Breast epithelium (tissue), 4 donors: ENCODE measurements at places on chromosomes 2 and 18. TPM values are rescaled to one million over a fixed set of nuclear protein-coding genes. Genes with fewer than 3 reads are reported as not detected.

MAP4K3 gene
- total RNA-seq: 69.8 TPM

COX5B gene
- total RNA-seq: 362 TPM

IL1R2 gene
- total RNA-seq: 9.8 TPM

KCNG2 gene
- 0.32 TPM for total RNA-seq

WDR35 gene
- total RNA-seq: 18.7 TPM

AKAIN1 gene
- not detected for total RNA-seq

TTC32 gene
- total RNA-seq: 17.8 TPM

SFTPB gene
- not detected for total RNA-seq

L3MBTL4 gene
- total RNA-seq: 23.0 TPM

DNA sequence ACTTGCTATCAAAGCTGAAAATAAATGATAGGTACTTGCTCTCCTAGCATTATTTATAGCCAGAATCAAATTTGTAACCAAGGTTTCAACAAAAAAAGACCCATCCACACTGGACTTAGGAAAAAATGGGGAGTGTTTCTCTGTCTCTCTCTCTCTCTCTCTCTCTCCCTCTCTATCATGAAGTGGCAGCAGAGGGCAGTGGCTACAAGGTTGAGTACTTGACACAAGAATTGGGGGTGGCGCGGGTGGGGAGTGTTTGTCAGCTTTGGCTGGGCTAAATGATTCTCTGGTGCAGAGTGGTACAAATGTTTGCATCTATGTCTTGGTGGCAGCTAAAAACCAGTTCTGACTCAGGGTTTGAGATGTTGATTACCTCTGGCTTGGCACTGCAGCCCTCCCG lies 85.0 kb downstream of the RBM43 start:
- DNase-seq: no peak

DNA sequence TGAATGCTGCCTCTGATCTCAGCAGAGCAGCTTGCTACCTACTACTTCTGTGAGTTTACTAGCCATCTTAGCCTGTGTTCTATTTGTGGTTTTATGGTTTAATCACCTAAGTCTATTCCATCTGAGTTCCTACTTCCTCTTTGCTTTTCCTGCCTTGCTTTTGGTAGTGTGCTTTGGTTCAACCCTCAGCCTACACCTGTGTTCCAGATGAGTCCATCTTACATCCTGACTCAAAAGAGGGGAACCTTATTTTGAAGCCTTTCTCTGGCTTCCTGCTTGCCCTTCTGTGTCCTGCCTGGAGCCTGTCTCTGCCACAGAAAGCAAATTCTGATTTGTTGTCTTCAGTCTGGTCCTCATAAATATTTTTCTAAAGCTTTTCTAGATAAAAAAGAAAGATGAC lies 530.3 kb upstream of the MEX3C start:
- no peak for DNase-seq

DNA sequence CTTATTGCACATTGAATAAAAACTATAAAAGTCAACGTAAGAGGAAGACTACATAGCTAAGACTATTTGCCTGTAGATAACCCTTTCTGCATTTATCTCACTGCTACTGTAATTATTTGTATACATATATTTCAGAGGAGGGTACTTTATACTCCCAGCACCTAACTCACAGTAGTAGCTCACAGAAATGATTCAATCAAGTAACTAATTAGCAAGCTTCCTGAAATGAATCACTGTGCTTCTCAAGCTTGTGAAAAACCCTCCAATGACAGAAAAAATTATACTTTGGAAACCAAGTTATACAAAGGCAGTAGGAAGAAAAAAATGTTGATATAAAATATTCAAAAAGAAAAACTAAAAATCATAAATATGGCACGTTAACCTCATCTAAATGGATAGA lies 124.9 kb downstream of the NBAS start:
- DNase-seq: no peak

- DNase-seq: peak; percentile 50
Measured at GRCh38 chr2:74864728-74865722, 31.1 kb downstream of the HK2 start.

DNA sequence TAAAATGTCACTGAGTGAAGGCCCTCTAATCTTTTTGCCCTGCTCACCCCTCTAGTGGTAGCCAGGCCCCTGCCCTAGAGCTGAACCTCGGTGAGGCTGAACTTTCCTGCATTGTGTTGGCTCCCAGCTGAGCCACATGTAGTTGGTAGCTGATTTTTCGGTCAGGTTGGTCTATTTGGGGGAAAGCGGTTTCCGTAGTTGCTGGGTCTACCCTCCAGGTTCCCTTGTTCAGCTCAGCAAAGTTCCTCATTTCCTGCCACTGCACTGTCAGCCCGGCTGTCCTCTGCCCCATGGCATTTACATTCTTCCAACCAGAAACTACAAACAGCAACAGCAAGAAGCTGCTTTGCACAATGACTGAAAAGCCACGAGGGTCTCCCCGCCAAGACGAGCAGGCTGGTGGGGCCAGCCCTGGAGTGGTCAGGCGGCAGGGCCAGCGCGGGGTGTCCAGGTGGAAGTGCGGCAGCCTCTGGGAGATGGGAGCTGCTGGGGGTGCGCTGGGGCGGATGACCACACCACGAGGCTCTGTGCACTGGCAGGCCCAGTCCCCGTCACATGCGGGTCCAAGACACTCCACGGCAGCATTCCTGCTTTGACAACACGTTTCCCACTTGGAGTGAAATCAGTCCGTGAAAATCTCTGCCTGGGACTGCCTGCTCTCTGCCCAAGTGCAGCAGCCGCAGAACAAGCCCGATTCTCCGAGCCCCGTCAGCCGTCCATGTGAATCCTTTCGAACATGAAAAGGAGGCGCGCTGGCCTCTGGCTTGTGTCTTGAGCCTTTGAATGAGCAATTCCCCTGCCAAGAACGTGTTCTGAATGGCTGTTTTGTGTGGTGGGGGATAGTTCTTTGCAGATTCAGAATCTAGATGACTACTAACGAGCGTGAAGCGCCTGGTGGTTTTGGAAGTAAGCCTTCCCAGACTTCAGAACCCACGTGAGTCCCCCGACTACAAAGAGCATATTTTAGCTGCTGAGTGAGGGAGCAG lies 159.4 kb downstream of the ASB1 start:
- peak; percentile 52 for DNase-seq

DNA sequence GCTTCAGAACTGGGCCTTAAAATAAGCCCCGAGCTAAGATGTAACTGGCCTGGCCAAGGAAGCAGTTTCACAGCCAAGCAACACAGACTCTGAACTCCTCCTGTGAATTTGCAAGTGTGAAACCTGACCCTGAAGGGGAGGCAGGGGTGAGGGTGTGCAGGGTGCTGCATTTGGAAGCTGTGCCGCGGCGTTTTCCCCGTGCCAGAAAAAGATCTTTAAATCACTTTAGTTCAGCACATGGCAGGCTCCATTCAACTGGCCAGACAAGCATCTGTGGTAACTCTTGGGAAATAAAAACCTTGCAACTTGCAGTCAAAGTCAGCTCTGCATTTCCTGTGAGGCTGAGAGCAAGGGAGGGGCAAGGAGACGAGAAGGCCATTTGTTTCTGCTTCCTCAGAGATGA lies 209.3 kb upstream of the SOX11 start:
- no peak for DNase-seq
